HEK293T (cell line): ENCODE measurements at places on chromosomes 5 and 9.
A peak's percentile ranks its signal among the peaks of the same experiment; 100 is the strongest.

- no peak for DNase-seq
Measured at GRCh38 chr9:120175031-120175430, 404.9 kb downstream of the CDK5RAP2 start.

- DNase-seq: no peak
Measured at GRCh38 chr5:91401175-91401574, 18.1 kb upstream of the ARRDC3 start.

GRCh38 chr9:91391412-91391811 lies 29.7 kb upstream of the AUH start:
- DNase-seq: no peak

GRCh38 chr5:83899326-83899970 lies 178.8 kb upstream of the HAPLN1 start:
- DNase-seq: no peak

DNA sequence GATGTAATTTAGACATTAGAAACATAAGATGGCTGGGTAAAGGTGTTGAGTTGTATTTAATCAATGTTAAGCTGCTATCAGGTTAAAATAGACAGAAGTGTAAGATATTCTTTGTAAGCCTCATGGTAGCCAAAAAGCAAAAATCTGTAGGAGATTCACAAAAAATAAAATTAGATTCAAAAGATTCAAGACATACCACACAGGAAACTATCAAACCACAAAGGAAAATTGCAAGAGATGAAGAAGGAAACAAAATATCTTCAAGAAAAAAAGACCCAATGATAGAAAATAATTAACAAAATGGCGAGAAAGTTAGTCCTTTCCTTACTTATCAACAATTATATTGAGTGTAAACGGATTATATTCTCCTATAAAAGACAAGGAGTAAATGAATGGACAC lies 15.3 kb downstream of the XRCC4 start:
- no peak for DNase-seq

DNA sequence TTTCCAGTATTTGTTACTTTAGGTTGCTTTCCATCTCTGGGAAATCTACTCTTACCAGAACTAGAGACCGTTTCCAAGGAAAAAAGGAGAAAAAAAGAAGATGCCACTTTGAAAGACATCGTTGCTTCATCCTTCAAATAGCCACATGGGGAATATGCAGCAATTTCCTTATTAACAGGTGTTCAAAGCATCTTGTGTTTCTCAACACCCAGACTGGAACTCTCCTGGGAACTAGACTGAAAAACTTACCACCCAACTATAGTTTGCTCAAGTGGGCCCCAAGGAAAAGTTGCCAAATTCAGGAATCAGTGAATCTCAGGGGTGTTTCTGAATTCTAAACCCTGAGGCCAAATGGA lies 80.0 kb upstream of the JAK2 start:
- DNase-seq: no peak

GRCh38 chr5:53392073-53392472 lies 88.4 kb upstream of the FST start:
- no peak for DNase-seq

DNA sequence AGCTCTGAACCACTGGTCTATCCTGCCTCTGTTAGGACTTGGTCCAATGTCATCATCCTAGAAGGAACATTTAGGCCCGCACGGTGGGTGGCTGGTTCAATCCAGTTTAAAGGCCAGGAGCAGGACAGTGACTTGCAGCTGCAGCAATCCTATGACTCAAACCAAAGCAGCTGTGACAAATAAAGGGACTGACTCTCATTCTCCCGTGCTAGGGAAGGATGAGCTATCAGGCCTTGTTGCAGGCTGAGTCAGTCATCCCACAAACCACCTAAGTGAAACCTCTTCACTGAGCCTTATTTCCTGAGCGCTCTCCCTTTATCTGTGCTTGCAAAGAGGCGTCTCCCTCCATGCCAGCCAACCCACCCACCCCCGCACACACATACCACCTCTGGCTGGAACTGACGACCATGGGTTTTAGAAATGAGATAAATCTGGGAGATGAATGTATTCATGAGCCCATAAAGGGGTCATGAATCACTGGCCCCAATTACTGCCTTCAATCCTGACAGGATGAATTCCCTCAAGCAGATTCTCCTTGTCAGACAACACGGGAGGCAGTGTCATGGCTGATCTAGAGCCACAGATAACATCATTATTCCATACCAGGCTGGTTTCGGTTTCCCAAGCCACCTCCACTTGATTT lies 93.4 kb downstream of the KCNIP1 start:
- no peak for DNase-seq

GRCh38 chr5:67680099-67680498 lies 483.5 kb upstream of the CD180 start:
- no peak for DNase-seq

GRCh38 chr9:14889451-14889850 lies 20.8 kb downstream of the FREM1 start:
- no peak for DNase-seq

GRCh38 chr9:100591639-100592412 lies 13.9 kb downstream of the CAVIN4 start:
- no peak for DNase-seq

GRCh38 chr5:52794519-52794918 lies 6.8 kb downstream of the ITGA1 start:
- DNase-seq: no peak

GRCh38 chr5:62190173-62190572 lies 115.8 kb upstream of the KIF2A start:
- DNase-seq: no peak

DNA sequence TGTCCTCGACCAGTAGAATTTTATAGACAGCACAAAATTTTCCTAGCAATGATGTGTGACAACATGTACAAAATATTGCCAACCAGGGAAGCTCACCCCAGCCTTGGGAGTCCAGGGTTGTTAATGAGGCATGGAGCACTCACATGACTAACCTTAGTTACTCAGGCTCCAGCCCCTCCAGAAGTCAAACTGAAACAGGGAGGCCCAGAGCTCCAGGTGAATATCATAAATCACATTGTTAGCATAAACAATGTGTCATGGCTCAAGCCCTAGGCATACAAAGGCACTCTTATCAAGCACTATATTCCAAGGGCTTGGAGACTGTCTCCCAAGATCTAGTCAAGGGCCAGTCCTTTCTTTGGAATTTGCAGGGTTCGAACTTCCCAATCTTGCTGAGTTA lies 44.4 kb downstream of the TNFAIP8 start:
- no peak for DNase-seq

GRCh38 chr9:130886981-130887380 lies 9.6 kb downstream of the QRFP start:
- DNase-seq: no peak

GRCh38 chr5:156794687-156795086 lies 55.4 kb upstream of the PPP1R2B start:
- DNase-seq: no peak

- no peak for DNase-seq
Measured at GRCh38 chr5:1779782-1780613, 19.6 kb downstream of the MRPL36 start.

DNA sequence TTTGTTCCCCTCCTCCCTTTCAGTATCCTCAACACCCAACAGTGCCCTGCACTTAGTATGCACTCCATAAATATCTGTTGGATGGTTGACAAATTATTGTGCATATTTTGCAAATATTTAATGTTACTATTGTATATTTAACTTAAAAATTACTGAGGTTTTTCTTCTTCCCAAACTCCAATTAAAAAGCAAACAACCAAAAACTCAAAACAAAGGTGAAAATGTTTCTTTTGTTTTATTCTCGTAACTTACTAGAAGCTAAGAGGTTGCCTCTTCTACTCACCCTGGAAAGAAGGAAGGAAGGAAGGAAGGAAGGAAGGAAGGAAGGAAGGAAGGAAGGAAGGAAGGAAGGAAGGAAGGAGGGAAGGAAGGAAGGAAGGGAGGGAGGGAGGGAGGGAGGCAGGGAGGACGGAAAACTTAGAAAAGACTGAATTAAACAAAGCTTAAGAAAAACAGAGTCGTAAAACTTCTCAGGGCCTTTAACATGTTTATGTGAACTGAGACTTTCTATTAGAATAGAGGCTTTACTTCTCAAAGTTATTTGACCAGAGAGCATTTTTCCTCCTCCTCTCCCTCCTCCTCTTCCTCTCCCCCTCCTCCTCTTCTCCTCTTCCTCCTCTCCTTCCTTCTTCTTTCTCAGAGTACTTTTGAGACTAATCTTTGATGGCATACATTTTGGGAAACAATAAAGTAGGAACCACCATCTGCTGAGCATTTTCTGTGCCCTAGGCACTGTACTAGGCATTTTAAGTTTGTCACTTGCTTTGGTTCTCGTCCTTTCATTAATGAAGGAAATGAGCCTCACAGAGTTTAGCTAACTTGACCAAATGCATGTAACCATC lies 396.6 kb upstream of the WWC1 start:
- DNase-seq: no peak

DNA sequence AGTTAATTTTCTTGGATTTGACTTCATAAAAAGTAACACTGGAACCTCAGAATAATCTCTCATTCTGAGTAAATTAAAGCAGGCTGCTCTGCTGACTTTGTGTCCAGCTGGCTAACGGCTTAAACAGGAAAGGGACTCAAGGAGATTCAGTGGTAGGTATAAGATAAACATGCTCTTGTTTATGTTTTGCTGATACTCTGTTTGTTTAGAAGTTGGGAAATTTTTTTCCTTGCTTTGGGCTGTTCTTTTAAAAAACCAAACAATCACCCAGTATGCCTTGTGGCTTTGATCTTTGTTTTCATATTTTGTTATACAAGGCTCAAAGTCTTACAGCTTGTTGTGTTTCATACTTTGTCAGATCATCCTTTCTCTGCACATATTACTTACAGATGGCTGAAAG lies 237.6 kb upstream of the RIOK2 start:
- no peak for DNase-seq

- DNase-seq: no peak
Measured at GRCh38 chr5:115087951-115088350, 81.8 kb downstream of the TRIM36 start.

DNA sequence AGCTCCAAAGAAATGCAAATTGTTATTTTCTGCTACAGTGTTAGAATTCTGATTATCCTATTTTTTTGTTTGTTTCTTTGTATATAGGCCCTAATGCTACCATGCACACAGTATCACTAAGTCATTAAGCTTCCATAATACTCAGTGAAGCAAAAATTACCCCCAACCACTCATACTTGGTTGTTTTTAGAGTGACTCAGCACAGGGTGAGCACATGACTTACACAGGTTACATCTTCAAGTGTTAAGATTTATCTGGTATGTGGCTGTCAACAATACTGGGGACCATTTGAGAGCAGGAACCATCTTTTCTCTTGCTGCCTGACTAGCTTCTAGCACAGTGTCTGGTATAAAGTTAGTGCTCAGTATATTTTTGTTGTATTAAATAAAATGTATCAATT lies 255.8 kb upstream of the SLC24A2 start:
- no peak for DNase-seq

DNA sequence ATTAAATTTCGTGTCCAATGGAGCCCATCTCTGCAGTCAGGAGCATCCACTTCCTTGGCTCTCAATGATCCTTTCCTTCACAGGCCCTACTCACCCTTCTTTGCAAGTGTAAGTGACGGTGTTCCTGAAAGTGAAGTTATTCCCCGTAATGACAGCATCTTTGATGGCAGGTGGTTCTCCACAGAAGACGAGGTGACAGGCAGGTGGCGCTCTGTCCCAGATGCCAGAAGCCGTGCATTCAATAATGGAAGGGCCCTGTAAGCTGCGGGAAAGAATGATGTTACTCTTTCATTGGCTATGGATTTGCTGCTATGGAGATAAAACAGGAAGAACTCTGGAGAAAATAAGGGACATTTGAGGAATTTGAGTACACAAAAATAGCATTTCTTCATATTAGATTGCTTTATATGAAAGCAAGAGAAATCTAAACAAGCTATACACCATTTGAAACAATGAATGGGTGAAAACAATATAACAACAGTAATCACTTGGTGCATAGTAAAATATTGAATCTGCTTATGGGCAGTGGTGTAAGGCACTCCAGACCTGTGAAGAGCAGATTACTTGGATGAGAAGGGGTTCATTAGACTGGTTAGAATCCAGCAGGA lies 89.9 kb upstream of the TXNDC8 start:
- DNase-seq: peak; percentile 57
